ENCODE measurements at places on chromosomes 6 and 20.

DNA sequence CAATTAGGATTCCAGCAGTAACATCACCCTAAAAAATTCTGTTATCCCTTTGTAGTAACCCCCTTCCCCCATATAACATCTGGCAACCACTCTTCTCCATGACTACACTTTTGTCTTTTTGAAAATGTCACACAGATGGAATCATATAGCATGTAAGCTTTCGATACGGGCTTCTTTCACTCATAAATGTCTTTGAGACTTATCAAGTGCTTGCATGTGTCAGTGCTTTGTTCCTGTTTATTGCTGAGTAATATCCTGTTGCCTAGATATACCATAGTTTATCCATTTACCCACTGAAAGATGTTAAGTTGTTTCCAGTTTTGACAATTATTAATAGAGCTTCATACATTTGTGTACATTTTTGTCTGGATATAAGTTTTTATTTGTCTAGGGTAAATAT, 10.4 kb upstream of the SNPH start:
- no peak overlapping the region for H3K4me3 ChIP-seq
- H3K4me1 ChIP-seq: no peaks in the 10 kb centered on the region
- no peak overlapping the region for H3K27ac ChIP-seq
- no peak for DNase-seq
- H3K27me3 ChIP-seq: no peaks in the 10 kb centered on the region

DNA sequence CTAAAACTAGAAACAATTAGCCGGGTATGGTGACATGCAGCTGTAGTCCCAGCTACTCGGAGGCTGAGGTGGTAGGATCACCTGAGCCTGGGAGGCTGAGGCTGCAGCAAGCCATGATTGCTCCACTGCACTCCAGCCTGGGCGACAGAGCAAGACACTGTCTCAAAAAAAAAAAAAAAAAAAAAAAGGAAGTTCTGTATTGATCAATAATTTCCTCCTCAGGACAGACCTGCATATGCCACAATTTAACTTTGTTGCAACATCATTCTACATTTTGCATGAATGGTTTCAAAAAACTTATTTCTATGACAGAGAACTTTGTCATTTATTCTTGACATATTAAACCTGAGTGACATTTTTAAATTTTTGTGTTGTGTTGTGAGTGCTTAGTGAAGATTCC, 5.5 kb downstream of the DNAJC5 start:
- no peak overlapping the region for H3K27ac ChIP-seq
- no peaks in the 10 kb centered on the region for H3K36me3 ChIP-seq
- no peaks in the 10 kb centered on the region for H3K27me3 ChIP-seq

- DNase-seq: no peak
- H3K27me3 ChIP-seq: no peaks in the 10 kb centered on the region
- H3K36me3 ChIP-seq: peaks cover 3% of the 10 kb centered on the region
- H3K4me3 ChIP-seq: no peak overlapping the region
- H3K27ac ChIP-seq: no peak overlapping the region
These were observed 3.6 kb downstream of the RPS21 start for GRCh38 chr20:62390317-62391164.

GRCh38 chr20:23232219-23232581, 118.4 kb upstream of the NXT1 start:
- no peaks in the 10 kb centered on the region for H3K36me3 ChIP-seq
- H3K4me3 ChIP-seq: no peak overlapping the region
- H3K27ac ChIP-seq: no peak overlapping the region
- no peak for DNase-seq
- no peaks in the 10 kb centered on the region for H3K4me1 ChIP-seq
- H3K27me3 ChIP-seq: no peaks in the 10 kb centered on the region

DNA sequence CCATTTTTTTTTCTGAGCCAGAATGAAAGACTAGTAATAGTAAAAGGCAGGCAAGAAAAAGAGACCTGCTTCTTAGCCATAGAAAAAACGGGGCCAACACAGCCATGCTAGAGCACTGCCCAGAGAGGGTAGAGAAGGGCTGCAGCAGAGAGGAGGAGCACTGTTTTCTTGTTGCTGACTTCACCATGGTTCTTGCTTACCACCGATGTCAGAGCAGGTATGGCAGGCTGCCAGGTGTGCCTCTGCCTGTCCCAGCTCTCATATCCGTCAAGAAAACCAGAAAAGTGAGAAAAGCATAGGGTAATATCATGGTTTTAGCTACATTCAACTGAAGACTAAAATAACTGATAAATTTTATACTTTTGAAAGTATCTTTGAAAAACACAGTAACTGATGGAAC, 60.7 kb downstream of the DTNBP1 start:
- H3K4me1 ChIP-seq: no peaks in the 10 kb centered on the region
- H3K36me3 ChIP-seq: no peaks in the 10 kb centered on the region
- DNase-seq: no peak
- H3K27ac ChIP-seq: no peak overlapping the region

DNA sequence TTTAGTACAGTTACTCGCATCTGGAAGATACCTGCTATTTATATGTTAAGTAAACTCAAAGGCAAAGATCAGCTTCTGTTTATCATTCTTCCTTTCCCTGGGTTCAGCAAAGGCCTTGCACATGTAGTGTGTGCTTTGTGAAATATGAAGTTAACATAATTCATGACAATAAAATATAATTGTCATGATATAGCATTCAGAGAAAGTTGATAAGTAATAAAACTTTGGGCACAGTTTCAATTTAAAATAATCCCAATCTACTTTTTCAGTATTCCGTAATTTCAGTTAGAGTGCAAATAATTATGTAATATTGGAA, 51.9 kb upstream of the ZNF217 start:
- no peak for DNase-seq
- peaks cover 8% of the 10 kb centered on the region for H3K4me1 ChIP-seq
- H3K4me3 ChIP-seq: no peak overlapping the region
- H3K36me3 ChIP-seq: no peaks in the 10 kb centered on the region

DNA sequence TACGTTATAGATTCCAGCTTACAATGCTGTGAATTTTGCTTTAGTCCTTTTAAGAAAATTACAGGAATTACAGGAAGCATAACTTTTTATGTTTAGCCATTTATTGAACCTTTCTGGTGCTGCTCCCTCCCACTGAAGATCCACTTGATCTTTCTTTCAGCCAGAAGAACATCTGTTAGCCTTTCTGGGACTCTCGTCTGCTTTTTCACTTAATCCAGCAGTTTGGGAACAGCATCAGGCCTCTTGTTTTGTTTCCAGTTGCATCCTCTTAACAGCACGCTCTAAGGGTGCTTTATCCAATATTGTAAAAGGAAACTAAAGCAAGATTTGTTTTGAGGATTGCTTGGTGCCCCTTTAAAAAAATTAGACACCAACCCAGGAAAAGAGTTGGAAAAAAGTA, 10.3 kb upstream of the CYP24A1 start:
- no peak for DNase-seq
- no peak overlapping the region for H3K4me3 ChIP-seq
- no peaks in the 10 kb centered on the region for H3K36me3 ChIP-seq
- no peaks in the 10 kb centered on the region for H3K4me1 ChIP-seq

DNA sequence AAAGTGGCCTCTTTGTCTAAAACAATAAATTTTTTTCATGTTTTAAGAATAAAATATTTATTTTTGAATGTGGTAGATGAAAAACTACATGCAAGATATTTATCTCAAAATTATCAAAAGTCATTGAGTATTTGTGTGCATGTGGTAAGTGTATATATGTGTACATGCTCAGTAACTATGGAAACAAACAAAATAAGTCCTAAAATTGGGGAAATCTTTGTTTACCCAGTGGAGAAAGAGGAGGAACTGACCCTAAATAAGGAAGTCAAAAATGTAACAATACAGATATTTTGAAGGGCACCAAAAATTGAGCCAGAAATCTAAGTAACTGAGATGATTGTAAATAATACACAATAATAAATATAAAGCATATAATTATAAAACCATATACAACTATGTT, 639.2 kb downstream of the MAFB start:
- H3K27me3 ChIP-seq: no peaks in the 10 kb centered on the region
- no peak overlapping the region for H3K4me3 ChIP-seq
- no peak overlapping the region for H3K27ac ChIP-seq
- H3K36me3 ChIP-seq: no peaks in the 10 kb centered on the region
- no peaks in the 10 kb centered on the region for H3K4me1 ChIP-seq

DNA sequence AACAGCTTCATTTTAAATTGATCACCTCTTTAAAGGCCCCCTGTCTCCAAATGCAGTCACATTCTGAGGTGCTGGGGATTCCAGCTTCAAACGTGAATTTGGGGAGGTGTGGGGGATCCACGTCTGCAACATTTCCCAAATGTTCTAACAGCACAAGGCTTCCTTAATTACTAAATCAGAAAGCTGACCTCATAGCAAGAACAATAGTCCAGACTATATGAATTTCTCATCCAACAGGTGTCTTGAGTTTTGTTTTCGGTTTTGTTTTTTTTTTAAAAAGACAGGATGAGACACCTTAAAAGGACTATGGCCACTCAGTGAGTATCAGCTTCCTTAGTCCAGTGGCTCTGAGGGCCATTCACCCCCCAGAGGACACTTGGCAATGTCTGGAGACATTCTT, 11.5 kb downstream of the ATP9A start:
- peaks cover 3% of the 10 kb centered on the region for H3K4me1 ChIP-seq
- no peaks in the 10 kb centered on the region for H3K27me3 ChIP-seq
- no peak overlapping the region for H3K4me3 ChIP-seq
- no peak for DNase-seq
- no peaks in the 10 kb centered on the region for H3K36me3 ChIP-seq

GRCh38 chr6:41697861-41698781, 37.3 kb downstream of the TFEB start:
- H3K36me3 ChIP-seq: no peaks in the 10 kb centered on the region
- peak; percentile 61 for DNase-seq
- H3K27me3 ChIP-seq: no peaks in the 10 kb centered on the region
- H3K4me3 ChIP-seq: no peak overlapping the region
- peaks cover 11% of the 10 kb centered on the region for H3K4me1 ChIP-seq
